NCI-H510A treated with DMSO at 0.1 percent for 48 hours (cell line): ENCODE measurements at places on chromosomes 4 and X.
A peak's percentile ranks its signal among the peaks of the same experiment; 100 is the strongest.

GRCh38 chr4:8543623-8544022 lies 36.6 kb upstream of the GPR78 start:
- no peak for DNase-seq

- DNase-seq, result peak; percentile 3
These were observed 702 bp downstream of the MMGT1 start for GRCh38 chrX:135973025-135973547.

DNA sequence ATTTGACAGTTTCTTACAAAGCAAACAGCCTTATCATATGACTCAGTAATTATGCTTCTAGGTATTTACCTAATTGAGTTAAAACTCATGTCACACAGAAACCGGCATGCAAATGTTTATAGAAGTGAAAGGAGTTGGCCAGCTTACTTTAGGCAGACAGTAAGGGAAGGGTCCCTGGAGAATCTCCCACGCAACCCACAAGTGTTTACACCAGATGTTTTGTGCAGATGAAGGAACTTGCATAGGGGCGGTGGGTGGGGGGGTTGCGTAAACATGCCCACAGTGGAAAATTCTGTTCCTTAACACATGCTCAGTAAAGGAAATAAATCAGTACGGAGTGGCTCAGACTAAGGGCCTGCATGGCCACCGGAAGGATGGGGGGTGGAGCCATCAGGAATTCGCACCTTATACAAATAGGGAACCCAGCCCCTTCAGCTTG lies 330.5 kb upstream of the AADAT start:
- DNase-seq, result no peak

DNA sequence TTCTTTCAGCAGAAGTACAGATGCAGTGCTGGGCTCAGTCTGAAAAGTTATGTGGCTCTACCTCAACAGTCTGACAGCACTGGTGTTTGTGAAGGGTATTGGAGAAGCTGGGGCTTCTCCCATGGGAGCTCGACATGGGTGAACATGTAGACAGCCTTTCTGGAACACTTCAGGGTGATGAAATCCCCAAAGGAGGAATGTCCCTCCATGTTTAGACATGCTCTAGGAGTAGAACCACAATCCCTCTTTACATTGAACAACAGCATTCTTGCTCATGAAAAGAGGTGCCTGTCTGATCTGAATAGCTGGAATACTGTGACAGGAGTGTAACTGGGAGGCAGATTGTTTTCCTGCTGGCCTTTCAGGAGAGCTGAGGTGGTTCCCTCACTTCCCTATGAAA lies 53.8 kb upstream of the NAP1L2 start:
- DNase-seq, result no peak

GRCh38 chrX:49111791-49112190 lies 11.7 kb downstream of the GPKOW start:
- DNase-seq, result no peak

GRCh38 chrX:111411557-111411956 lies 435 bp downstream of the DCX start:
- DNase-seq, result no peak

- DNase-seq, result no peak
These were observed 16.6 kb upstream of the PTCHD1 start for GRCh38 chrX:23317799-23318724.

GRCh38 chr4:161856711-161857326 lies 307.0 kb downstream of the FSTL5 start:
- no peak for DNase-seq

DNA sequence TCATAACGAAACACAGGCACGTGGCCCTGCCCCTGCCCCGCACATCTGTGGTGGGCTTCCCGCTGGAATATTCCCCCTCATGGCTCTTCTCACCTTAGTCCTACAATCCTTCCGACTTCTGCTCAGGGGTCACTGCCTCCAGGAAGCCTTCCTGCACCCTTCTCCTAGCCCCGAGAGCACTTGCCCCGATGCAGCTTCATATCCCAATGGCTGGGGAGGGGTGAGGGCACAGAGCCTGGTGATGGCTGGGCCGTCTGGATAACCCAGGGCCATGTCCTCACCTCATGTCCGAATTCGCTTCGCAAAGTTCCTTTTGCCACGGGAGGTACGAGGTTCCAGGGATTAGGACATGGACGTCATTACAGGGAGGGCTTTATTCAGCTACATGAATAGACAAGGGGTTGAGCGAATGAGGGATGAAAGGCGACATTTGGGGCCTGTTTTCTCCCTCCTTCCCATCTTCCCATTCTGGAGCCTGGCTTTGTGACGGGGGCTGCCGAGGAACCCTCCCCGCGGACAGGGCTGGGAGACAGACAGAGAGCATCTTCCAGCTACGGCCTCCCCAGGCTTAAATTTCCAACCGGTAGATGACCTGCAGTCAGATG lies 35.5 kb upstream of the HMX1 start:
- no peak for DNase-seq

- DNase-seq, result no peak
These were observed 173.1 kb downstream of the STK32B start for GRCh38 chr4:5224340-5224739.

DNA sequence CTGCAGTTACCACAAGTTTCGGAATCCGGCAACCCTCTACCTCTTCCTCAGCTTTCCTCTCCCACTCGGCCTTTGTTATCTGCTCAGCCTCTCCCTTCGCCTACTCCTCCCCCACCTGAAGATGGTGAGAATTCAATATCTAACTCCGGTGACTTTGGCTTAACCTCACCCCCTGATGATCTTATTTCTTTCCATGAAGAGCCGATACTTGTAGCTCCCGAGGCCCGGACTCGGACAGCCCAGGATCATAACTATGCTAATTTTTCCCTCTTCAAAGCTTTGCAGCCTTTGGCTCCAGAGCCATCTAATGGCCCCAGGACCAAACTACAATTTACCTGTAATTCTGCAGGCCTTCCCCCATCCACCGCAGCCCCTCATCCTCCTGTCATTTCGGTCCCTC lies 32.0 kb upstream of the MGST2 start:
- peak; percentile 11 for DNase-seq

DNA sequence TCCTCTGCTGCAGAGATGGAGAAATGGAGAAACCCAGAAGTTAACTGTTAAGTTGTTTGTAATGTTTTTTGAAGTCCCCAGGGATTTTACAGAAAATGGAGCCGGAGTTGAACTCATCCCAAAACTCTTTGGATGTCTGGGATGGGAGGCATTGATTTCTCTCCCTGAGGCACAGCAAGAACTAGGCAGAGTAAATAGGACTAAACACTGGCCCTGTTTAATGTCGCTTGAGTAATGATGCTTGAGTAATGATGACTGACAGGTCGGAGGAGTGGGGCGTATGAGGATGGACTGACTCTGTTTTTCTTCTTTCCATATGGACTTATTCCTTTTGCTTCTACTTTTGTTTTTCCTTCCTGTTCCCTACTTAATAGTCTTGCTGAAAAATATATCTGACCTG lies 69.9 kb downstream of the ARHGAP10 start:
- DNase-seq, result no peak

DNA sequence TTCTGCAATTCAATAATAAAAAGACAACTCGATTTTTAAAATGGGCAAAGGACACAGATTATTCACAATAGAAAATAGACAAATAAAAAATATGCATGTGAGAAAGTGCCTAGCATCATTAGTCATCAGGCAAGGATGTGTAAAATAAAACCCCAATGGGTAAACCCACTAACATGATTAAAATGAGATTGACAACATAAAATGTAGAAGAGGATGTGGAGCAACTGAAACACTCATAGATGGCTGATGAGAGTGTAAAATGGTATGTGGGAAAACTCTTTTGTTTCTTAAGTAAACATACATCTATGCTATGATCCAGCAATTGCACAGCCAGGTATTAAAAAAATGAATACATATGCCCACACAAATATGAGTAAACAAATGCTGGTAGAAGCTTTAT lies 177.6 kb downstream of the IQCM start:
- no peak for DNase-seq

DNA sequence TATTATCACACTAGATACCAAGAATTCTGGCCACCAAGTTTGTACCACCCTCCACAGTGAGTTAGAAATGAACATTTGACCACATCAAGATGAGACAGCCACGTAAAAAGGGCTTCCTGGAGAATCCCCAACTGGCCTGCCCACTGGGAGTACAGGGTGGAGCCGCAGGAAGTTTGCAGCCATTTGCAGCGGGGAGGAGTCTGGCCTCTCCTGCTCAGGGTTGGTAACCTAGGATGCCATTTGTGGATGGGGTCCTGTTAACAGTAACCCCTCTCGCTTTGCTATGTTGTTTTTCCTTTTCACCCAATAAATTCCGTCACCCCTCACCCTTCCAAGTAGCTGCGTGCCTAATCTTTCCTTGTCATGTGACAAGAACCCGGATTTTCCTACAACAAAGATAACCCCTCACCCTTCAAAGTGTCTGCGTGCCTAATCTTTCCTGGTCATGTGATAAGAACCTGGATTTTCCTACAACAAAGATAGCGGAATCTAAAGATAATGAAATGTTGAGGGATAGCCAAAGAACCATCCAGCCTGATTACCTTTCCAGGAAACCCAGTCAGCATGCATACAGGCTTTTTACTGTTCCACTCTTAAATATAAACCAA lies 245.4 kb downstream of the NAF1 start:
- DNase-seq, result no peak

- DNase-seq, result no peak
These were observed 25.9 kb downstream of the TNIP3 start for GRCh38 chr4:121138039-121138825.

- DNase-seq, result no peak
These were observed 44.8 kb downstream of the PJA1 start for GRCh38 chrX:69120476-69120875.

DNA sequence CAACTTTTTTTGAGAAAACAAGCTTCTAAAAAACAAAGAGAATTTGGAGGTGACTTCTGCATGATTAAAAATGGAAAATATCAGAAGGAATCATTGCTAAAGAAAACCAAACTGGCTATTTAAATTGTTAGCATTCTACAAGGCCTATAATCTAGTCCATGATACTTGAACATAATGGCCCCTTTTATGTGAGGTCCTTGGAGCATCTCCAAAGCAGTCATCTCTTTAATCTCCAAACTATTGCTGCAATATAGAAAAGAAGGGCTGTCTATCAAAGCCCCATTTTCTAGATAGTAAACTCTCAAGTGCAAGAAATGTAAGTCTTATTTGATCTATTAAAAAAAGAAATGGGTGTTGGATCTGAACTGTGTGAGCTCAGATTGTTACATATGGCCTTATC lies 615.1 kb downstream of the CENPC start:
- DNase-seq, result no peak

- no peak for DNase-seq
These were observed 65.8 kb downstream of the SPCS3 start for GRCh38 chr4:176385601-176386000.

GRCh38 chr4:113469023-113469390 lies 292.5 kb downstream of the CAMK2D start:
- no peak for DNase-seq

DNA sequence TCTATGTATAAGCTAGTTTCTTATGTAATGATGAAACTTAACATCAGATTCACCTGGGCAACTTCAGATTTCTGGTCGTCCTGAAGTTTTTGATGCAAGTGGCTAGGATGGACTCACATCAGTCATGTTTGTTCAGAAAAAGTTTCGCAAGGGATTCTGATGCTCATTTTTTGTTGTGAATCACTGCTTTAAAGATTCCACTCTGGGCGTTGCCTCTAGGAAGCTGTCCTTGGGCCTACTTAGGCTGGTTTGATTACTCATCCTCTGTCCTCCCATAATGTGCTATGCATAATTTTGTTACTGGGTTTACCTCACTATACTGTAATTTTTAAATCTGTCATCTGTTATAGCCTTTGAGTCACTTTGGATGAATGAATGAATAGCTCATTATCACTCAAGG lies 30.8 kb downstream of the HERC3 start:
- DNase-seq, result no peak

DNA sequence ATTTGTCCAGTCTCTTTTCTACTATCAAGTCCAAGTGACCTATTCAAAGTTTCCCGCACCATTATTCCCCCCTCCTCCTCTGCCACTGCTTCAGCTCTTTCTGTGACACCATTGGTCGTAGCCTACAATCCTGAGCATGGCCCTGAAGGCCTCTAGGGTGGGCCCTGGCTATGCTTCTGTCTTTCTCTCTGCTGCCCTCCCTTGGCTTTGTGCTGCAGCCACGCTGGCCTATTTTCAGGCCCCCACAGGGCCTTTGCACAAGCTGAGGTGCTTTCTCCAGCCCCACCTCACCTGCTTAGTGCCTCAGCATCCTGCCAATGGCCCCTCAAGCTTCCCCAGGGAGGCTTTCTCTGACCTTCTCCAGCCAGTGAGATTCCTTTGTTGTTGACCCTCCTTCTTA lies 156.5 kb downstream of the NHS start:
- DNase-seq, result no peak
